ENCODE measurements at places on chromosomes 3 and 15. TPM values are rescaled to one million over a fixed set of nuclear protein-coding genes. Genes with fewer than 3 reads are reported as not detected.

- ATAC-seq: no peak
Observed at GRCh38 chr3:192054881-192055280, 593.9 kb downstream of the PYDC2 start.

DNA sequence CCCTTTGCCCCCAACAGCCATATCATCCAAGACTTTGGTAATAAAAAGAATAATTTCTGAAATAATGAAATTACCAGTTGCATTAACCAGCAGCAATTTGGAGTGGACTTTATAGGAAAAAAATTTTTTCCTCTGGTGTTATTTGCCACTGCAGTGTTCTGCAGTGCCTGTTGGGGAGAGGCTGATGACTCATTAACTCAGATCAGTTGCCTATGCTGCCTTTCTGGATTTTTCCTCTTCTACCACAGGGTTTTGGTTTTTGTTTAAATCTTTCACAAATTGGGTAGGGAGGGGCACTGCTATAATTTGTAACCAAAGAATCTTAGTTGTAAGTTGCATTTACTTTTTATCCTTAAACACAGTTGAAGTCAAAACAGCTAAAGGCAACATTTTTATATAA is 22.7 kb downstream of the ATP6V1A start:
- ATAC-seq: no peak

SKIL gene
- 39.6 TPM for total RNA-seq

INSYN1 gene
- total RNA-seq: 15.1 TPM

KNG1 gene
- not detected for total RNA-seq

All from gastroesophageal sphincter (tissue), 4 donors.